Fibroblast of lung (primary cell): ENCODE measurements at places on chromosomes 11 and 22.

DNA sequence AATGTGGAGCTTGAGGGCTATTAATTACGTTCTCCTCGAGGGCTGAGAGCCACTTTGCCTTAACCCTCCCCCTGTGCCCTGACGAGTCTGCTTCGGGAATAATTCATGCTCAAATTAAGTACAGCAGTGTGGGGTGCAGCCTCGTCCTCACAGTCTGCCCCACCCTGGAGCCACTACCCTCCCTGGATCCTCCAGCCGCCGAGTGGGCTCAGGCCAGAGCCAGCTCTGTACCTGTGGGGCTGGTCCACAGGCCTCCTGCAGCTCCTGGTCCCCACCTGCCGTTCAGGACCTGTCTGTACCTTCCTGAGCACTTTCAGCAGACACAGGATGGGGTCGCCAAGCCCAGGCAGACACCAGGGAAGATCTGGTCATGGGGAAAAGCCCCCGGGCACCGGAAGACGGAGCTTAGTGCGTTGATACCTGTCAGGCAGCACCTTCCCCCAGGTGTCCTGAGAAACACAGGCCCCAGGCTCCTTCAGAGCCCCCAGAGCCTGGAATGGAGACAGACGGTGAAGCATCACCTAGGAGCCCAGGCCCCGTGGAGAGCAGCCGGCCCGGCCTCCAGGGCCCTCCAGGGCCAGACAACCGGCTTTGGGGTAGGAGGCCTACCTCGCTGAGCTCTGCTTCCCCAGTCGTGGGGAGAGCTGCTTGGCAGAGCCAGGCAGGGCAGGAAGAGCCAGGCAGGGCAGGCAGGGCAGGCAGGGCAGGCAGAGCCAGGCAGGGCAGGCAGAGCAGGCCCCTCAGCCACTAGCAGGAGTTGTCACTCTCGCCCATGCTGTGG, 9.7 kb downstream of the TSPAN32 start:
- no peak for DNase-seq

DNA sequence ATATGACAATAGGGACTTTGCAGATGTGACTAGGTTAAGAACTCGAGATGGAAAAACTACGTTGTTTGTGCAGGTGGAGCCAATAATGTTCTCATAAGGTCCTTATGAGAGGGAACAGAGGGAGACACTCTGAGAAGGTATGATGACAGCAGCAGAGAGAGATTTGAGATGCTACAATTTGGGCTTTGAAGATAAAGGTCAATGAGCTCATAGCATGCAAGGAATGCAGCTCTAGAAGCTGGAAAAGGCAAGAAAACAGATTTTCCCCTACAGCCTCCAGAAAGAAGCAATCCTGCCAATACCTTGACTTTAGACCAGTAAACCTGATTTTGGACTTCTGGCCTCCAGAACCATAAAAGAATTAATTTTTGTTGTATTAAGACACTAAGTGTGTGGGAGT, 21.1 kb downstream of the FAM76B start:
- DNase-seq = peak; percentile 8

- no peak for DNase-seq
Measured at GRCh38 chr11:86066033-86066432, 2.9 kb downstream of the PICALM start.

- no peak for DNase-seq
Measured at GRCh38 chr22:30824096-30824495, 129.4 kb downstream of the OSBP2 start.

GRCh38 chr22:19957445-19957844, 15.8 kb upstream of the TXNRD2 start:
- DNase-seq = no peak

- DNase-seq = no peak
Measured at GRCh38 chr11:117940736-117941135, 11.5 kb upstream of the TMPRSS13 start.

- no peak for DNase-seq
Measured at GRCh38 chr22:46769191-46769675, 6.8 kb downstream of the TBC1D22A start.

GRCh38 chr11:69914286-69915150, 95.3 kb upstream of the FGF3 start:
- DNase-seq = no peak

DNA sequence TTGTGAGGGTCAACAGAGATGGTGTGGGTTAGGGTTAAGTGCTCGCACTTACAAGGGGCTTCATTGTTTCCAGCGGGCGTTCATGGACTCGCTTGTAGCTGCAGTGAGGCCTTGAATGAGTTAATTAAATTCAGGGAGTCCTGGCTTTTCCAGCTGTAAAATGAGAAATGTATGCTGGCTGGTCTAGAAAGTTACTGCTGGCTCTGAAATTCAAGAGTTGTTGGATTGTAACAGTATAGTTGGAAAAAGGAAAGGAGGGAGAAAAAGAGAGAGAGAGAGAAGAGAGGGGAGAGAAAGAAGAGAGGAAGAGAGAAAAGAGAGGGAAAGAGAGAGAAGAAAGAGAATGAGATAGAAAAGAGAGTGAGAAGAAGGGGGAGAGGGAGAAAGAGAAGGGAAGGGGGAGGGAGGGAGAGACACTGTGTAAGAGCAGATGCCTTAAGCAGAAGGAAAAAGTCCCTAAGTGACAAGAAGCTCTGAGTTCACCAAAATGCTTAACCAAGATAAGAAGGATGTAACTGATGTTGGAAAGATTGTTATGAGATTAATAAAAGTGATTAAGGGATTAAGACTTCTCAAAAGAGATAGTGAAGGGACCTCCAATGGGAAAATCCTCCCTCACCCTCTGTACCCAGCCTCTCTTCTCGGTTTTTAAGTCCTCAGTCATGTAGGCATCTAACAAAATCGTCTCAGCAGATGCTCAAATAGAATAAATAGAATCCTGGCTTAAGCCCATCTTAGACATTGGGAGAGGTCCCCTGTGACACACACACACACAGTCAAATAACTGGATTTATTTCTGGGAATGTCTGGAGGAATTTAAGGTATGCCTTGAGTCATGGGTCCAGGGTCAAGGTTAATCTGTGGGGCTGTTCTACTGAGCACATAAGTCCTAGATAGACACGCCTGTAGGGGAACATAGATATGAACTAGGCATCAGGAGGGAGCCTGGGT, 477.9 kb downstream of the MIAT start:
- peak; percentile 94 for DNase-seq

- no peak for DNase-seq
Measured at GRCh38 chr11:31810779-31811647, at the start of gene PAX6. Gene PAX6 (minus strand): TSS chr11:31811322. CDS start chr11:31806411, 4,911 bp downstream.

DNA sequence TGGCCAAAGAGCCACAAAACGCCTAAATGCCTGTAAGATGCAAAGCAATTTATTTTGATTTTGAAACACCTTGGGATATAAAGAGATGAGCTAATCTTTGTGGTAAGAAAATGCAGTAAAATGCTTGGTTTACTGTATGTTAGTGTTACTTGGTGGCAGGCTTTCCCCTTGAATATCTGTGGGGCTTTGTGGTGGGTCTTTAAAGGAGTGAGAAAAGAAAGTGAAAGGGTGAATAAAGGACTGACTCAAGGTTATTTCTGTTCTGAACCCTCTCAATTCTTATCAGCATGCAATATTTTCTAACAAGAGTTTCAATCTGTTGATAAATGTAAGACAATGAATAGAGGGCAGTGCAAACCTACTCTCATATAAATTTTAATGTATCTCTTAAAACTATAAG, 1555.9 kb upstream of the RAG2 start:
- DNase-seq = no peak

GRCh38 chr11:70503468-70504221, 105.3 kb downstream of the CTTN start:
- DNase-seq = no peak

DNA sequence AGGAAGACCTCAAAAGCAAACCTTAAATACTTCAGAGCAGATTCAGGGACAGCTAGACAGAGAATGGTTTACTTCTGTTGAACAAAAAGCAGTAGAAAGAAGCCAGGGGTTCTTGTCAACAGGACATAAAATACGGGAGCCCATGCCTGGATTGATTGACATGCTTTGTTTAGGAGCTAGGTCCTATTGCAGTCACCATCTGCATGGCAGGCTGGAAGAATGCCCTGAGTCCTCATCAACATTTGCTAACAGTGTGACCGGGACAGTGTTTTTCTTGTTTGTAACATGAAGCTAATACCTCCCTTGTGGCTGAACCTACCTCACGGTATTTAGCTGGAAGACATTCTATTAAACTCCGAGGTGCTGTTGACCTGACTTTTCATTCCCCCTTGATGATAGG, 225.4 kb downstream of the NTM start:
- no peak for DNase-seq

DNA sequence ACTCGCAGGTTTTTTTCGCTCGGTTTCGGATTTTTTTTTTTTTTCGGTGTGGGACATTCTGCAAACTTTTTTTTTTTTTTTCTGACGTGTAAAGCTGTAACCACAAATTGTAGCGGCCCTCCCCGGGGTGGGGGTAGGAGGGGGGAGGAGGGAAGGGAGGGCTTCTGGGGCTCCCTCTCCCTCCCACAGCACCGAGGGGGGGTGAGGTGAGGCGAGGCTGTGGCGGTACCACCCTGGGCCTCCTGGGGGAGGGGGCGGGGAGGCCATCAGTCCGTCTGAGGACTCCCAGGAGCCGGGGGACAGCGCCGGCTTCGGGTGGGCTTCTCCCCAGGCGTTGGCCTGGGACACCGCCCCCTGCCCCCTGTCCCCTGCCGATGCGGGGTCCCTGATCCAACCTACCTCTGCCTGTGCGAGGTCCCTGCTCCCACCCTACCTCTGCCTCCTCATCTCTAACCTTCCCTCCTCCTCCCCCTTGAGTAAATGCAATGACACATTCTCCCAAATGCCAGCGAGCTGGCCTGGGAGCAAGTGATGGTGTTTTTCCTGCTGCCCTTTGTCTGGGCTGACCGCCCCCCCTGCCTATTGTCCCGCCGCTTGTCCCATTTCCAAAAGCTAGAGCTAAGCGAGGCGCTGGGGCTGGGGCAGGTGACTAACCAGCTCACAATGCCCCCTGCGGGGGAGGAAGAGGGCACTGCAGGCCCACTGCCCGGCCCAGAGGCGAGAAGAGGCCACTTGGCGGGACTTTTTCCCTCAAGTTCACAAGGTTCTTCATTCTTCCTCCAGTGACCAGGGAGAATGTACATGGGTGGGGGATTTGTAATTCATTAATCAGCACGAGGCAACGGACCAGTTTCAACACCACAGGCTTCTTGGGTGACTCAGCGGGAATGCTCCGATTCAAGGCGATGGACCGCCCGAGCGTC, 511 bp upstream of the CLCF1 start:
- peak; percentile 99 for DNase-seq

DNA sequence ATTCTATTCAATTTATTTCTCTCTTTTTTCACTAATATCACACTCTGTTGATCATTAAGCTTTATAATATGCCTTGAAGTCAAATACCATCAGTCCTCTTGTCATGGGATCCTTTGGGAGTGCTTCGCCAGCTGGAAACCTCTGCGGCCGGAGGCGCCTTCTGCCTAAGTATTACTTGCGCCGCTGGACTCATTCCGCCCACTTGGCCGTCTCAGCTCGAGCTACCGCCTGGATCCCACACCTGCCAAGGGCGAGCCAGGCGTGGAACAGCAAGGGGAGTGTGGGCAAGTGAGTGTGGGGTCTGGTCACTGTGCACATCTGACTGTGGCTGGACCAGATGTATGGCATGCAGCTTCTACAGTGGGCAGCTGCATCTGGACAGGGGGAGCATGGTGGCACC, 9.1 kb upstream of the MAP6 start:
- DNase-seq = no peak

DNA sequence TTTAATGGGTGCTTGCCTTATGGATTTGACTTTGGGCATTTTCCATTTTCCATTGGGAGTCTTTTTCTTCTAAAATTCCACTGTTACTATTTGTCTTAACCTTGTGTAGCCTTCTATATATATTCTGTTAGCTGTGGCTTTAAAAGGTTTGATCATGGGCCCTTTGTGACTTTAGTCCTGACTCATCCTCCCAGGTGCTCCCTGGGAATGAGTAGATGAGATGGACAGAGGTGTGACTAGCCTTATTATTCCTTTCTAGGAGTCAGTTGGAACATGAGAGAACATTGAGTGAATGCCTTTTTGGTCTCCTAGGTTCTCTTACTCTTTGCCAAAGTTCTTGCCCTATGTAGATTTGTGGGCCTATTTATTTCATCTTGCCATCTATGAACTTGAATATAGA, 39.0 kb downstream of the DDX10 start:
- no peak for DNase-seq

GRCh38 chr22:31566484-31566883, 70.1 kb downstream of the SFI1 start:
- DNase-seq = no peak

GRCh38 chr11:87150936-87151335, 113.2 kb downstream of the TMEM135 start:
- peak; percentile 13 for DNase-seq

GRCh38 chr11:133176748-133177147, 355.6 kb downstream of the OPCML start:
- DNase-seq = no peak

GRCh38 chr11:19814421-19814820, 101.8 kb downstream of the NAV2 start:
- DNase-seq = no peak

- DNase-seq = no peak
Measured at GRCh38 chr11:71336176-71336995, 84.0 kb upstream of the SHANK2 start.

- DNase-seq = no peak
Measured at GRCh38 chr22:31079095-31079642, 1.9 kb upstream of the SMTN start.

DNA sequence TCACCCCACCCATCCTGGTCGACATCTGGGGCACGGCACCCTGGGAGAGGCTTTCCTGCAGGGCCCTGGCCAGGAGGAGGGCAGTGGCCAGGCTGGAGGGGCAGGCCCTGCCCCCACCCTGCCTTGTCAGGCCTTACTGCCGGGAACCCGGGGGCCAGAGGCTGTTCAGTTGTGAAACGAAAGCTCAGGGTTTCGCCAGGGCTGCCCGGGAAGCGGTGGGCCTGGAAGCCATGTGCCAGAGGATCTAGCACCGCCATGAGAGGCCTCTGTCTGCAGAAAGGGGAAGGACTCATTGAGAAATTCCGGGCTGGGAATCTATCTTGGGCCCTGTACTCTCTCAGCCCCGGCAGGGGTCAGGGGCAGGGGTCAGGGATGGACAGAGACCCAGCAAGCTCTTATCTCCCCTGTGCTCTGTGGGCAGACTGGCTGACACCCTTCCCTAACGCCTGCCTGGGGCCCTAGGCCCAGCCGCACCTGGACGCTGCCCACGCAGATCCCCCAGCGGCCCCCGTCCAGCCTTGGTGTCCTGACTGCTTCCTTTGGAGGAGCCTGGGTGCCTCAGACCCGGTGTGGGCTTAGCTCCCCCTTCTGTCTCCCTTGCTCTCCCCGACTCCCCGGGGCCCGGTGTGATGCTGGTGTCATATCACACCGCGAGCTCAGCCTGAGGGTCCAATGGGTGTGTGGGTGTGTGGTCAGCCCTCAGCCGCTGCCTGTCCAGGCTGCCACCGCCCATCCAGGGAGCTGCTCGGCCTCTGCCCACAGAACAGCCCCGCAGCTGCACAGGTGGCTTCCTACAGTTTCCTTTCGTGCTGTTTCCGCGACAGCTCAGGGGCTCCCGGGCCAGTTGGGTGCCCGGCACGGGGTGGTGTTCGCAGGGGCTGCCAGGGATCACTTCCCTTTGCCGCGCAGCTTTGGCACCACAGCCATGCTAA, 6.5 kb downstream of the PIM3 start:
- DNase-seq = no peak
